ENCODE measurements at places on chromosomes 11 and 22.

DNA sequence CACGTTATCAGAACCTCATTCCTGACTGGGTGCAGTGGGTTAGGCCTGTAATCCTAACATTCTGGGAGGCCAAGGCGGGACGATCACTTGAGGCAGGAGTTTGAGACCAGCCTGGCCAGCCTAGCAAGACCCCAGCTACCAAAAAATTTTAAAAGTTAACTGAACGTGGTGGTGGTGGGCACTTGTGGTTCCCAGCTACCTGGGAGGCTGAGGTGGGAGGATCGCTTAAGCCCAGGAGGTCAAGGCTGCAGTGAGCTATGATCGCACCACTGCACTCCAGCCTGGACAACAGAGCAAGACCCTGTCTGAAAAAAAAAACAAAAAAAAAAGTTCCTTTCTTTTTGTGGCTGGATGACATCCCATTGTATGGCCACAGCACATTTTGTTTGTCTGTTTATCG lies 67.7 kb upstream of the PPP6R3 start:
- no peak for DNase-seq

GRCh38 chr11:127199306-127199801 lies 198.8 kb upstream of the KIRREL3 start:
- no peak for DNase-seq

GRCh38 chr11:128052912-128053641 lies 534.3 kb downstream of the ETS1 start:
- DNase-seq: no peak

- peak; percentile 28 for DNase-seq
These were observed 2.4 kb upstream of the CECR2 start for GRCh38 chr22:17366830-17367229.

DNA sequence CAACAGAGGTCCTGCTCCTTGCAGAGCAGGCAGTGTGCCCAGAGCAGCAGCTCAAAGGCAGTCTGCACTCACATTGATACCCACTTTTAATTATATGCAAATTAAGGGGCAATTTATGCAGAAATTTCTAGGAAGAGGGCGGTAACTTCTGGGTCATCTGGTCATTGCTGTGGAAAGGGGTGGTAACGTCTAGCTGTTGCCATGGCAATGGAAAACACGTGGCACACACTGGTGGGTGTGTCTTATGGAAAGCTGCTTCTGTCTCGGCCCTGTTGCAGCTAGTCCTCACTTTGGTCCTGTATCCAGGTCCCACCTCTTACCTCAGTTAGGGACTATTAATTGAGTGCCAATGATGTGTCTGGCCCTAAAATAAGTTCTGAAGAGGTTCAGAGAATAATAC lies 36.8 kb downstream of the BARX2 start:
- no peak for DNase-seq

DNA sequence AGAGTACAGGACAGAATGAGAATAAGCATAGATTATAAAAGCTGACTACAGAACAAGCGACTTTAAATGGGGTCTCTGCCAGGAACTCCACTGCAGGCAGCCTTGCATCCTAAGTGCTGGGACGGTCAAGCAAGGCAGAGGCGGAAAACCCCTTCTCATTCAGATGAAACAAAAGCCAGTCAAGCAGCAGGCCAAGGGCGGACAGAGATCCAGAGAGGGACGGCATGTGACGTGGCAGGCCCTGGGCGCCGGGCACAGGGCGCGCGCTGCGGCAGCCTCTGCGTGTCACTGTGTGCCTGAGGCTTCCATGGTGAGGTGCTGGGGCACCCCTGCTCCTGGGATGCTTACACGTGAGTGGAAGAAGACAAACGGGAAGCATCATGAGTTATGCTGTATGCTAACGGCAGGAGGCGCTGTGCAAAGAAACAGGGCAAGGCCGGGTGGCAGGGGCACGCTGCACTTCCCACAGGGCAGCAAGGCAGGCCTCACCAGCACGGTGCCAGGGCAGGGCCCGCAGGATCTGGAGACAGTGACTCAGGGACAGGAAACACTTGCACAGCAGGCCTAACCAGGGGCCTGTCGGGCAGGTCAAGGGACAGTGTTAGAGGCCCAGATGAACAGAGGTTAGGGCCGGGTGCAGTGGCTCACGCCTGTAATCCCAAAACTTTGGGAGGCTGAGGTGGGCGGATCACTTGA lies 6.2 kb downstream of the TOLLIP start:
- DNase-seq: peak; percentile 59

DNA sequence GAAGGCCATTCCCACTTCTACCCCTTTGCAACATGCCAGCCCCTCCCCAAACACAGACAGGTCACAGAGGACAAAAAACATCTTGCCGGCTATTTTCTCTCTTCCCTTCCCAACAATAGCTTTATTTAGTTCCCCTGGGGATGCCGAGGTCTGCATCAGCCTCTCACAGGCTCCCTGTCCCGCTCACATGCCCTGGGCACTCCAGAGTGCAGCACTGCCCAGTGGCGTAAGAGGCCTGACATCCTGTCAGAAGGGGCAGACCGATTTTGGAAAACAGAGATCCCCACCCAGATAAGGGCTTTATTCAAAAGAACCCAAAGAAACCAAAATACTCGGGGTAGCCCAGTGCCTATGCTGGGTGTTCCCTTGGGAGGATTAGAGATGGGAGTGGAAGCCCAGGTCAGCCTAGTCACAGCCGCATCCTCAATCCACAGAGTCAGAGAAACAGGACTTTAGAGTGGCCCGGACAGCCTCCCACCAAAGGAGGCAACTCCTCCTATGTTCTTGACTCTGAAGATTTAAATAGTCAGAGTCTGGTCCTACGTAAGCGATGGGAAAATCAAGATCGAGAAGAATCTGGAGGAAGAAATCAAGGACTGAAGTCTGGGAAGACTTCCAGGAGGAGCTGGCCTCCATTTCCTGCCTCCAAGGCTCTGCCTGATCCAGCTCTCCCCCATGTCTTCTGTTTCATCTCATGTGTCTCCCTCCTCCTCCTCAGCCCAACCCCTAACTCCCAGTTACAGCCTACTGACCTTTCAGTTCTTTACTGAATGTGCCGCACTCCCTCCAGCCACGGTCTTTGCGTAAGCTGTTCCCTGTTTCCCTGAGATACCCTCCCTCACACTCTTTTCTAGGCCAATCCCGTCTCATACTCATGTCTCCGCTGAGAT lies 129.3 kb downstream of the FBXO7 start:
- DNase-seq: no peak

DNA sequence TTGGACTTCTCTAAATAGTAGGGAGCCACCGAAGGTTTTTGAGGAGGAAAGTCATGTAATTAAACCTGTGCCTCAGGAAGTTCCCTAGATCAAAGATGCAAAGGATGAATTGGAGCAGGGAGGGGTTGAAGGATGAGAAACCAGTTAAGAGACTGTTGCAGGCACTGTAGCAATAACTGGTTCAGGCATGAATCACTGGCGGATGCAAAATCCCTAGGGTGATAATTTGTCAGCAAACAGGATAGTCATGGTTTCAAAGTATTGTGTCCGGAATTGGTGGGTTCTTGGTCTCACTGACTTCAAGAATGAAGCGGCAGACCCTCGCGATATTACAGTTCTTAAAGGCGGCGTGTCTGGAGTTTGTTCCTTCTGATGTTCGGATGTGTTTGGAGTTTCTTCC lies 19.9 kb downstream of the TRIOBP start:
- DNase-seq: no peak

GRCh38 chr22:41885116-41885515 lies 29.8 kb downstream of the SHISA8 start:
- no peak for DNase-seq

GRCh38 chr11:92826136-92826535 lies 143.3 kb upstream of the MTNR1B start:
- DNase-seq: no peak

GRCh38 chr22:26669060-26669481 lies 11.7 kb downstream of the MIAT start:
- DNase-seq: no peak

- DNase-seq: peak; percentile 18
These were observed 94.1 kb upstream of the AMOTL1 start for GRCh38 chr11:94673951-94674491.

GRCh38 chr11:8222820-8223512 lies 40.7 kb downstream of the LMO1 start:
- DNase-seq: no peak

- DNase-seq: no peak
These were observed 5.4 kb downstream of the LINC01488 start for GRCh38 chr11:69486773-69487291.

GRCh38 chr22:47626428-47627390 lies 864.3 kb downstream of the TBC1D22A start:
- DNase-seq: no peak

DNA sequence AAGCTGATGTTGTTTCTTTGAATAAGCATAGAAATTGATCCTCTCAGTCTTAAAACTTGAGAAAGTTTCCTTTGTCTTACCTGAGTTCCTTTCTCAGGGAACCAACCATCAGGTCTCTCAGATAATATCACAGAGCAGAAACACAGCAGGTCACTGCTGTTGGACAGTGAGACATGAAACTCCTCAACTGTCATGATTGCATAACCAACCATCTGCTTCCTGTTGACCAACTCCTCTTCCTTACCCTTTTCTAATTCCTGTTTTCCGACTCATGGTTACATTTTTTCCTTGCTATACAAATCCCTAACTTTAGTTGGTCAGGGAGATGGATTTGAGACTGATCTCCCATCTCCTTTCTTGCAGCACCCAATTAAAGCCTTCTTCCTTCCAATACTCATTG lies 845.3 kb downstream of the FAM181B start:
- DNase-seq: no peak

DNA sequence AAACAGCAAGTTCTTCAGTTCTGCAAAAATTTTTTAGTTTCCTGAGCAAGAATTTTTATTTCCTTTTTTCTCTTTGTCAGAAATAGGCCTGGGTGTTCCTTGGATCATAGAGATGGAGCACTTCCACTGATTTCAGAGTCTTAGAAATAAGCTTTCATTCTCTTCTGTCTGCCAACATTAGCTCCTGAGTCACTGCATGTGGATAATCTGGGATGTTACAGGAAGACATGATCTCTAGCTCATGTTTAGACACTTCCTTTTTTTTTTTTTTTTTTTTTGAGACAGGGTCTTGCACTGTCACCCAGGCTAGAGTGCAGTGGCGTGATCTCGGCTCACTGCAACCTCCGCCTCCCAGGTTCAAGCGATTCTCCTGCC lies 13.2 kb upstream of the TMEM218 start:
- DNase-seq: no peak

DNA sequence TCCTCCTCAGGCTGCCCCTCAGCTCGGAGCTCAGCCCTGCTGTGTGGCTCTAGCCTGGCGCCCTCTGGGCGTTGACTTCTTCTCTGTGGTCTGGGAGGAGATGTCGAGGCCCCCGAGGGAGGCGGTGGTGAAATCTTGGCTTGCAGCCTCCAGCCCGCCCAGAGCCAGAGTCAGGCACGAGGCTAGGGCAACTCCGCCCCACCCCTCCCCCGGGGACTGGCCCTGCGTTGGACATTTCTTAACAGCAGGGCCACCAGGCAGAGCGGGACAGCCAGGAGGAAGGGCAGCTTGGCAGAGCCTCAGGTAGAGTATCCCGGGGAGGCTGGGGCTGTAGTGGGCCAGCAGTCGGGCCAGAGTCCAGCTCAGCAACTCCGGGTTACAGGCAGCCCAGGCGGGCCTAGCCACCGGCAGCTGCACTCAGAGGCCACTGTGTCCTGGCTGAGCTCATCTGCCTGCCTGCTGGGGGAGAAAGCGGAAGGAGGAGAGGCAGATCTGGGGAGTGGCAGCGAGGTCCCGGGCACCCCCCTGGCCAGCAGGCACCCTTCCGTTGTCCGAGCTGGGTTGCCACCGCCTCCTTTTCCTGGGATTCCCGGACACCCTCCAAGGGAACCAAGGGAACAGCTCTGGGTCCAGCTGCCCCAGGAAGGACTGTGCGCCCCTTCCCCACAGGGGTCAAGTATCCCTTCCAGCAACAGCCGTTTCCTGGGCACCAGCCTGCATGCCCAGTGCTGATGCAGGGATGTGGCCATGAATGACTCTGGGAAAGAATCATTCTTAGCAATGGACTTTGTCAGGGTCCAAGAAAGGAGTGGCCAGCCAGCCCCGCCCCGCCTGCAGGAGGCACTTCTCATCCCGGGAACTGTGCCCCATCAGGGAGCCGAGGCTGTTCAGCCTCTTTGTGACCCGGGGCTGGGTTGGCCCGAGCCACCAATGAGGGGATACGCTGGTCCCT lies at the start of gene ALDH3B1:
Gene ALDH3B1 (plus strand): TSS at position 238 of the 952 bp plus-strand sequence. CDS start 4,971 bp downstream, outside the sequence.
- DNase-seq: peak; percentile 75

GRCh38 chr22:25702040-25702439 lies 39.9 kb upstream of the MYO18B start:
- no peak for DNase-seq

- peak; percentile 57 for DNase-seq
These were observed 49.3 kb downstream of the TIMP3 start for GRCh38 chr22:32850591-32851517.

DNA sequence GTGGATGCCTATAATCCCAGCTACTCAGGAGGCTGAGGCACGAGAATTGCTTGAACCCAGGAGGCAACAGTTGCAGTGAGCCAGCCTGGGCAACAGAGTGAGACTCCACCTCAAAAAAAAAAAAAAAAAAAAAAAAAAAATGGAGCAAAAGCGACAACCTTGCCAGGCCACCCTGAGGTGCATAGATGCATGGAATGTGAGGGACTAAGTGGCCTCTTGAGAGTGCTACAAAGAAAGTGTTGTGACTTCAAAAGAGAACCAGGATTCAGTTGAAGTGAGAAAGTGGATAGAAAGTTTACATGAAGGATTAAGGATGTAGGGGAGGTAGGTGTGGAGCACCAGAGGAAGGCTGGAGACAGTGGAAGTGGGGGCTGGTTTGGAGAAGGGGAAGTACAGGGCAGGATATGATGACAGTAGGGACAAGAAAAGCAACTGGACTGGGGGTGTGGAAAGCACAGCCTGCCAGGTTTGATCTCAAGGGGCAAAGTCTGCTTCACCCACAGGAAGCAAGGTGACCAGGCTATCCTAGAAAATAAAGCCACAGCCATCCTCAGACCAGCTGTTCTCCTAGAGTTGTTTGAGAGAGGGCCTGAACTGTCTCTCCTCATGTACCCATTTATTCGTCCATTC lies 36.0 kb upstream of the OLFML1 start:
- no peak for DNase-seq

- DNase-seq: no peak
These were observed 519.6 kb downstream of the SOX6 start for GRCh38 chr11:15836795-15837194.

DNA sequence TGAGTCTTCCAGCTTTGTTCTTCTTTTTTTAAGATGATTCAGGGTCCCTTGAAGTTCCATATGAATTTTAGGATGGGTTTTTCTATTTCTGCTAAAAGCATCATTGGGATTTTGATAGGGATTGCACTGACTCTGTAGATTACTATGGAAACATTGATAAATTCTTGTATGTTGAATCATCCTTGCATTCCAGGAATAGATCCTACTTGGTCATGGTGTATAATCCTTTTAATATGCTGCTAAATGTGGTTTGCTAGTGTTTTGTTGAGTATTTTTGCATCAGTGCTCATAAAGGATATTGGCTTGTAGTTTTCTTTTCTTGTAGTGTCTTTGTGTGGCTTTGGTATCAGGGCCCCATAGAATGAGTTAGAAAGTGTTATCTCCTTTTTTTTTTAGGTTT lies 34.9 kb upstream of the PHOX2A start:
- DNase-seq: no peak
